Fibroblast of skin of scalp (primary cell): ENCODE measurements at places on chromosomes 1 and 21.

GRCh38 chr1:196951711-196952394 is 8.3 kb downstream of the CFHR2 start:
- no peak for DNase-seq

DNA sequence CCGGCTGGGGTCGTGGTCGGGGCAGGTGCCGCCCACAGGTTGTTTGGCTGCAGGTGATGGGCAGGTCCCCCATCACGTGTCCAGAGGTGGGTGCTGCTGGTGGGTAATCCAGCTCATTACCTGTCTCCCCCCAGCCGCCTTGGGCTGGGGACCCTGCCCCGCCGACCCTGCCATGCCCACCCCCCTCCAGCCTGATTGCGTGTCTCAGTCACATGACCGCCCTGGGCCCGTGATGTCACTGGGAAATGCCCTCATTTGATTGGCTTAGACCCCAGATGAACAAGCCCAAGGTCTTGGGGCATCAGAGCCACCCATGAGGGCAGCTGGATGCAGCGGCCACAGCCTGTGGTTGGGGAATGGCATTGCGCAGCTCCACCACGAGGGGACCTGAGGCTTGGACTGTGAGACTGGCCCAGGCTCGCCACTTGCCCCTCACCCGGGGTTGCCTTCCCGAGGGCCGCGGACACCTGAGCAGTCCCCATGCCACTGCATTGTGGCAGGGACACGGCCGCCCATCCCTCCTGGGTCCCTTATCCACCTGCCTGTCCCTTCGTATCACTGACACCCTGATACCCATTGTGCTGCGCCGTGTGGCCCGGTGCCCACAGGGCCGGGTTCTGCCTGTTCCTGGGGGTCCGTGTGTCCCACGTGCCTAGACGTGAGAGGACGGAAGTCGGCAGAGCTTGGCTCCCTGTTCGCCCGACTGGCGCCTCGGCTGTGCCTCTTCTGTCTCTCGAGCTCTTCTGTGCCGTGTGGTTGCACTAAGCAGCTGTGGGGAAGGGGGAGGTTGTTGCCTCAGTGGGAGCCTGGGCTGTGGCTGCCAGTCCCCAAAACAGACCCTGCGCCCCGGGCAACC is 68.0 kb downstream of the FAAP20 start:
- DNase-seq = no peak

GRCh38 chr1:218482683-218483082 is 137.5 kb downstream of the TGFB2 start:
- peak; percentile 67 for DNase-seq

DNA sequence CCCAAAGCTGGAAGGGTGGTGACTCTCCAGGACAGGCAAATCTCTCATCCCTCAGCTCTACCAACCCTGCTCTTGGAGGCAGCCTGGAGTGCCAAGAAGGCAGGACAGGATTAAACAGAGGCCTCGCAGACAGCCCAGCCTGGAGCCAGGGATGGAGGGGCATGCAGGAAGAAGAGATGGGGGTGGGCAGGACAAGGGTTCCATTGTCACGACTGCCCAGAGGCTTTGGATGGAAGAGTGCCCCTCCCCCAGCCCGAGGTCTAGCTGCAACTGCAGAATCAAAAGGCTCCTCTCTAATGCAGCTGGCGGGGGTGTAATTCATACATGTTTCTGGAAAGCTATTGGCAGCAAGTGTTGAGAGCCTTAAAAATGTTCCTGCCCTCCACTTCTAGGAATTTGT is 8.8 kb downstream of the RAB7B start:
- no peak for DNase-seq

DNA sequence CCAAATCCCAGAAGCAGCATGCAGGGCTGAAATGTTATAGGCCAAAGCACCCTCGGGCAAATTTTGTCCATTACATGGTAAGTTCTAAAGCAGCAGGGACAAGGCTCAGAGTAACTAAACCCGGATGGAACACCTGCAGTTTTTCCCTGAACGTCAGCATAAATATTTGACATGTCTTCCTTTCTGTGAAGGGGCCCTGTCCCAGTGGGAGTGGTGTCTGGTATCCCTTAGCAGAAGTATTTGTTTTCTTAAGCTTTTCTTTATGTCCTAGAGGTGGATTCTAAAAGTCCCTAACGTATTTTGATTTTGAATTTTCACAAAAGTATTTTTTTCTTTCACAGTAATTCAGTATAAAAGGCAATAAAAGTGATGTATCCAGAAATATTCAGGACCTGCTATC is 223.9 kb downstream of the ST6GALNAC3 start:
- DNase-seq = no peak

DNA sequence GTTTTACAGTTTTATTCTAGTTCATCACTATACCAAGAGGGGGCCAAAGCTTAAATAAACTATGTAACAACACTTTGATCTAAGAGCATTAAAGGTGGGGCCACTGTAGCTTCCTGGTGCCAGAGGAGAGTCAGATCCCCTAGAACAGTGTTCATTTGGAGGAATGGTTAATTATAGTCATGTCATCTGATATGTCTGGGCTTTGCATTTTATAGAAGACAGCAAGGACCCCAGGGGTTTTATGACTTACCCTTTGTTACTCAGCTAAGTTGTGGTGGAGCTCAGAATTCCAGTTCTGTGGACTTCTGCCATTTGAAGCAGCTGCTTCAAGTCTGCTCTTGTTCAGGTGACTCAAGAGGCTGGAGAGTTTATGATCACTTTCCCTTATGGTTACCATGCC is 16.7 kb downstream of the KDM4A start:
- DNase-seq = no peak

DNA sequence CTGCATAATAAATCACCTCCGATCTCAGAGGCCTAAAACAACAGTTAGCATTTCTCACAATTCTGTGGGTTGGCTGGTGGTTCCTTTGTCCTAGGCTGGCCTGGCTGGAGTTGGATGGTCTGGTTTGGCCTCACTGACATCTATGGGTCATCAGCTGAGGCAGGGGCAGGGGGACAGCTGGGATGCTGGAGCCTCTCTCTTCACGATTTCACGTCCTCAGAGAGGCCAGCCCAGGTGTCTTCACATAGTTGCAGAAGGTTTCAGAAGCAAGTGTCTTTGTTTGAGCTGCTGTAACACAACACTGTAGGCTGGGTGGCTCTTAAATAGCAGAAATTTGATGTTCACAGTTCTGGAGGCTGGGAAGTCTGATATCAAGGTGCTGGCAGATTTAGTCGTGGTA is 155.5 kb upstream of the CACNA1E start:
- DNase-seq = no peak

DNA sequence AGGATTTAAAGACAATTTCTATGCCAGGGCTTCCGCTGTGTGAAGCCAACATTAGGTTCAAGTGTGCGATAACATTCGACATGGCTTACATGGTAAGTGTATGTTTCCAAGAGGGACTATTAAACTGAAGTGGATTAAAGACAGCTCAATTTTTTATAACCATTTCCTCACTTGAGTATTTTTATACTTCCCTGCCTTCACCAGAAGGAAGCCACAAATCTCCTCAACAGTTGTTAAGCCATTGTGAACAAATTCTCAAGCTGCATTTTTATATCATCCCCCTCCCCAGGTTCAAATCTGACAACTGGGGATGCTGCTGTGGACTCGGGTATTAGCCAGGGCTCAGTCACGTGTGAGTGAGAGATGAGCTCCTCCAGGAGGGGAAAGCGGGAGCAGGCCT is 116.3 kb downstream of the RHOU start:
- no peak for DNase-seq

DNA sequence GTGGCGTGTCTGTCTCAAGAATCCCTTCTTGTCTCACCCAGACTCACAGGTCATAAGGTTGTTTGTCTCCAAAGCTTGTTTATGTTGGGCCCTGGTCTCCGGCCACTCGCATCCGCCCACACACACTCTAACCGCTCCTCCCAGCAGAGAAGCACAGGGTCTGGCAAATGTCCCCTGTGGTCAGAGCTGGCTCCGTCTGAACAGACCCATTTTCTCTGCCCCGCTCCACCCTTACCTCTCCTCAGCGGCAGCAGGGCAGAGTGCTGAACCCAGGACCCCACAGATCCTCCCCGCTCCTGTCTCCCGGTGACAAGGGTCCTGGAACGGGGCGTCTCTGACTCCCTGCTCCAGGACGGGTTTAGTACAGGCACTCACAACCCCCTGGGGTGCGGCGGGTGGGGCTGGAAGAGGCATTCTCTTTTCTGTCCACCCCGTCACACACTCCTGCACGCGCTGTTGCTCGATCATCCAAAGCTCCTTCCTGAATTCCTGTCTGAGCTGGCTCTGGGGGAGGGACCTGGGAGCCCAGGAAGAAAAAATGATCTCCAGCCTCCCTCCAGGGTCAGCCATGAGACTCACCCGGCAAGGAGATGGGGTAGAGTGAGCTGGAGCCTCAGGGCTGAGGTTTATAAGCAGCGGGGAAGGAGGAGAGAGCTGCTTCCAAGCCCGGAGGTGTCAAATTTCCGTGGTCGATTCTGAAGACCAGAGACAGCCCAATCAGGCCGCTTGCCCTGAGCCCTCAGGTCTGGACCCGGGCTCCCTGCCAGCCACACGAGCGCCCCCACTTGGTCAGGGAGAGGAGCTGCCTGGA is at the start of gene S100A13:
S100A13 (minus strand) TSS at position 602 of the 811 bp plus-strand sequence. CDS start 1,033 bp downstream, outside the sequence.
- peak; percentile 96 for DNase-seq

GRCh38 chr1:247517795-247518612 is 18.2 kb downstream of the OR2C3 start:
- no peak for DNase-seq

- DNase-seq = peak; percentile 53
Observed at GRCh38 chr21:33780631-33781030, 135.0 kb downstream of the ATP5PO start.

DNA sequence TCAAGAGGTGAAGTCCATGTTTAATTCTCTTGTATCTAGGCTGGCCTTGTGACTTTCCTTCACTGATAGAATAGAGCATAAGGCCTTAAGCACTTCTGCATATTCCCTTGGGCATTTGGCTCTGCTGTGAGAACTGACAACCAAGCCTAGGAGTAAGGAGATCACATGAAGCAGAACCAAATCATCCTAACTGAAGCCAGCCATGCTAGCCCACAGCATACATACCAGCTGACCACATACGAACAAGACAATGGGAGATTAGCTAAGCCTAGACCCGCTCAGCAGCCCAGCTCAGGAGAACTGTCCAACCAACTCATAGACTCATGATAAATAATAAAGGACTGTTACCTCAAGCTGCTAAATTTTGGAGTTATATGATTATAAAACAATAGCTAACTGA is 114.6 kb upstream of the NEK7 start:
- peak; percentile 17 for DNase-seq

GRCh38 chr1:184826001-184826400 is 71.3 kb upstream of the EDEM3 start:
- no peak for DNase-seq

GRCh38 chr1:227225715-227226346 is 92.5 kb downstream of the CDC42BPA start:
- DNase-seq = peak; percentile 81

DNA sequence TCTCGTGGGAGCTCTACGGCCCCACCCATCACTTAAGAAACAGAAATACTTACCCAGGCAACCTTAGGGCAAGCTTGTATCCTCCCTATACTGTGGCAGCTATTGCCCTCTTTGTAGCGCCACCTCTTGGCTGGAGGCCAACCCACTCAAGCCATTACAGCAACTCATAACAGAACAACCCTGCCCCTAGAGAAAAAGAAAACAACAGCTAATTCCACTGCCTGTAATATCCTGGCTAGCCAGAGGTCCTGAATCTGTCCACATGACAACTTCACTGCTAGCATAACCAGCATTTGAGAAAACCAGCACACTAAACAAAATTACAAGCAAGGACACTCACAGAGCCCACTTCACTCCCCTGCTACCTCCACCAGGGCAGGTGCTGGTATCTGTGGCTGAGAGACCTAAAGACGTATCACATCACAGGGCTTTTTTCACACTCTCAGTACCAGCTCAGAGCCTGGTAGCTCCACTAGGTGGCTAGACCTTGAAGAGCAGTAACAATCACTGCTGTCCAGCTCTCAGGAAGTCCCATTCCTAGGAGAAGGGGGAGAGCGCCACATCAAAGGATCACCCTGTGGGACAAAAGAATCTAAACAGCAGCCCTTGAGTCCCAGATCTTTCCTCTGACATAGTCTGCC is 14.5 kb upstream of the MX1 start:
- DNase-seq = peak; percentile 24

- peak; percentile 86 for DNase-seq
Observed at GRCh38 chr1:1359308-1359663, 931 bp upstream of the MXRA8 start.

- no peak for DNase-seq
Observed at GRCh38 chr1:247578946-247579460, 9.2 kb upstream of the OR2G2 start.

DNA sequence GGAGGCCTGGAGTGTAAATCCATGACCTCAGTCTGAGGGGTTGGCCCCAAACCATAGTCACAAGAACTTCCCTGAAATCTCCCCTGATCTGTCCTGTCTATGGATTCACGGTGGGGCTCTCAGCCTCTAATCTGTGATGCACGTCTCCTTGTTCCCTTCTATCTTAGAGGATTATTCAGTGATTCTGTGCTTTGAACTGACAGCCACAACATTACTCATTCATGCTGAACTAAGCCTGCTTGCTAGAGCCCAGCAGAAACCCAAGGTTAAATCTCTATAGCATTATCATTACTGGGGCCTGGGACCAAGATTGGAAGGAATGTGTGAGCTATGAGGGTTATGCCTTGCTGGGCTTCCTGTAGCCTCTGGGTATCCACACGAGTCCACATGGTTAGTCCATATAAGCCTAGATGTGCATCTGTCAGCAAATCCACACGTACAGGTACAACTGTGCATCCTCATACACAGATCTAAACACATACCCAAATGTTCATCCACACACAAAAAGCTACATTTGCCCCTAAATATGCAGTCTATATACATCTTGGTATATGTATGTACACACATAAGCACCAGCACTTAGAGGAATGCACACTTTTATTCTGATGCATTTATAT is 22.4 kb upstream of the MAGOH start:
- DNase-seq = no peak

GRCh38 chr1:32332290-32333079 is 3.5 kb downstream of the MARCKSL1 start:
- no peak for DNase-seq

- DNase-seq = no peak
Observed at GRCh38 chr1:93969371-93969770, 60.1 kb upstream of the GCLM start.

GRCh38 chr1:206826394-206826793 is 39.0 kb upstream of the IL20 start:
- DNase-seq = no peak
